ENCODE measurements at places on chromosomes 6 and 20.

- DNase-seq: no peak
These were observed 40.4 kb upstream of the DUSP22 start for GRCh38 chr6:251920-252319.

DNA sequence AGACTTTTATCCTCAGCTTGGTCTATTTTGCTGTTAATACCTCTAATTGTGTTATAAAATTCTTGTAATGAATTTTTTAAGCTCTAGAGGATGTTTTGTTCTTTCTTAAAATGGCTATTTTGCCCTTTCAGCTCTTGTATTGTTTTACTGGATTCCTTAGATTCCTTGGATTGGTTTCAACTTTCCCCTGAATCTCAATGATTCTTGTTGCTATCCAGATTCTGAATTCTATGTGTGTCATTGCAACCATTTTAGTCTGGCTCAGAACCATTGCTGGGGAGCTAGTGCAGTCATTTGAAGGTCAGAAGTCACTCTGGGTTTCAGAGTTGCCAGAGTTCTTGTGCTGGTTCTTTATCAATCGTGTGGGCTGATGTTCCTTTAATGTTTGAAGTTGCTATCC lies 37.1 kb downstream of the OTOR start:
- peak; percentile 33 for DNase-seq

DNA sequence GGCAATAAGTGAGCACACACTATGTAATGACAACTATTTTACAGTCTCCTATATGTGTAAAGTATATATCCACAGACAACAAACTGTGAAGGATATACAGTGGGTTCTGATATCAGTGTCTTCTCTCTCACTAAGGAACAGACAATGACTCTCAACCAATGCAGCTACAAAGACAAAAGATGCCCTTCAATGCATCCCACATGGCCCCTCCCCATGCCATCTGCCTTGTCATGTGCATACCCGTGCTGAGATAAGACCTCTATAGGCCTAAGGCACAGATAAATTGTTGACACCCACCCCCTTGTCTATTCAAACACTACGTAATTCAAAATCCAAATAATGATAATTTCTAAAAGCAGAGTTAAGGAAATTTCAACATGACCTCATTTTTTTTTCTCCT lies 1123.5 kb upstream of the MAP3K7 start:
- no peak for DNase-seq

GRCh38 chr6:73722318-73723060 lies 26.5 kb downstream of the CD109 start:
- DNase-seq: peak; percentile 88

GRCh38 chr6:6333501-6333900 lies 13.0 kb upstream of the F13A1 start:
- DNase-seq: peak; percentile 84

GRCh38 chr20:20184706-20185105 lies 132.4 kb downstream of the CFAP61 start:
- no peak for DNase-seq

GRCh38 chr20:53263554-53264438 lies 291.6 kb downstream of the TSHZ2 start:
- DNase-seq: no peak

DNA sequence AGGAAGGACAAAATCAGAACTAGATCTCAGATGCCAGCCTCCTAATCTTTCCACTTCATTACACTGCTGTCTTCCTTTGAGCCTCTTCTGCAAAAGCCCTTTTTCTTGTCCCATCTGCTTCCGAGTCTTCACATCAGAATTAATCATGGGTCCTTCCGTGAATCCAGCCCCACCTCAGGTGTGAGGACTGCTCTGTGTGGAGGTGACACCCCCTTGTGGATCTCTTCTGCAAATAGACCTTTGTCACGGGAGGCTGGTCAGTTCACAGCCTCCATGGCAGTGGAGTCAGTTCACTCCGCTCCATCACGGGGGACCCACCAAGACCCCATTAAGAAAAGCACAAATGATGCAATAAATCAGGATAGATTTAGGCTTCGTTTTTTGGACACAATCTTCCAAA lies 171.1 kb downstream of the ADAT2 start:
- DNase-seq: peak; percentile 28

- peak; percentile 36 for DNase-seq
These were observed 71.6 kb downstream of the GPX5 start for GRCh38 chr6:28597217-28597835.

DNA sequence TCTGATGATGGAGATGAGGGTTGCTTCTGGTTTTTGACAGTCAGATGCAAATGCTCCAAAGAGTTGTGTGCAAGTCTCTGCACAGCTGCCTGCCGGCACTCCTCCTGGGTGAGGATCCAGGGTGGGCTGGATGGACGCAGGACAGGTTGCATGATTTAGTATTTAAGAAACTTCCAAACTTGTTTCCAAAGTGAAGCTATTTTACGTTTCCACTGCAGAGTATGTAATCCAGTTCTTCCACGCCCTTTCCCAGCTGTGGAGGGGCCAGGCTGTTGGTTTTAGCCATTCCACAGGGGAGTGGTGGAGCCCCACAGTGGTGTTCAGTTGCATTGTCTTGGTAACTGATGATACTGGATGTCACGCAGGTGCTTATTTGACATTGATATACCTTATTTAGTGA lies 157.3 kb downstream of the THBS2 start:
- DNase-seq: no peak

GRCh38 chr6:42782689-42783176 lies 881 bp downstream of the BICRAL start:
- peak; percentile 96 for DNase-seq

DNA sequence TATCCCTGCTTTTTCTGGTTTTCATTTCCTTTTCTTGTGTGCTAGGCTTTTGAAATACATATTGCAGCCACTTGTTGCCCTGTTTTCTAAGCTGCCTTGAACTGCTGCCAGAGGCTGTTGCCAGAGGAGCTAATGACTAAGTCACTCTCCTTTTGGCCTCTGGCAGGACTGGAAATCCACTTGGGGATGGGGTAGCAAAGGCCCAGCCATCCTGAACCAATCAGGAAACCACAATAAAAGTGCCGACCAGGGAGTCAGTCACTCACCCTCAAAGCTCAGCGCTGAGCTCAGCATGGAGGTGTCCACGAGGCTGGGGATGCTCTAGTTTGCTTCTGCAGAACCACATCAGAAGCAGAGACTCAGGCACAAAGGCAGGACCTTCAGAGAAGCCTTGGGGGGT lies 813.0 kb downstream of the DHX35 start:
- peak; percentile 89 for DNase-seq

GRCh38 chr6:30964075-30964474 lies 19.4 kb upstream of the MUC21 start:
- no peak for DNase-seq

- no peak for DNase-seq
These were observed 129.5 kb downstream of the INSM1 start for GRCh38 chr20:20497242-20497978.

Data from fibroblast of skin of abdomen (primary cell).